ENCODE measurements at places on chromosomes 7 and 10. TPM values are rescaled to one million over a fixed set of nuclear protein-coding genes. Genes with fewer than 3 reads are reported as not detected.

DNA sequence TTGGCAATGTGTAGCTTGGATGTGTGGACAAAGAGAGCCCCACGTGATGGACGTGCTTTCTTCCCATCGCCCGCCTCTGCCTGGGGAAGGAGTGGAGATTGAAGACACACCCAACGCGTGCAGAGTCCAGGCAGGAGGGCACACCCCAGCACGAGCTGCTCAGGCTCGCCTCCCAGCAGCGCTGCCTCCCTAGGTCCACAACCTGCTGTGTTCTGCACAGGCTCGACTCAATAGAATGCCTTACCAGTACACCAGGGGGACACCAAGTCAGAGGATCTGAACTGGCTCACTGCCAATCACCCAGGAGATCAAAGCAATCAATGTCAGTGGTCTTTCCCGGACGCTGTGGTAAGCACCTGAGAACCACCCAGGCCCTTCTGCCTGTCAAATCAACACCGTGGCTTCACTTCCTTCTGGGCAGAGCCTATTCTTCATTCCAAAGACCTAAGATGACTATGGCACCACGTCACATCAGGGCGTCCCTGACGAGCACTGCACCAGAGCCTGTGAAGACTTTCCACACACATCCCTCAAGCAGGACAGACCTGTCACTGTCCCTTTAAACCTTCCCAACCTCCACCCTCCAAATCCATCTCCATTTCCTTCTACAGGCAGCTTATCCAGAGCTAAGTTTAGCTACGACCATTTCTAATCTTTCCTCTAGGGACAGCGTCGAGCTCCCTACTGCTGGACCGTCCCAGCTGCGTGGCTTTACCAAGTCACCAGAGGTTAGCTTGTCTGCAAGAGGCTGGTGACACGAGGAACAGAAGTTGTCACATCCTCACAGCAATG, 72.3 kb downstream of the AMZ1 start:
- DNase-seq = peak; percentile 56

The AKR1C4 gene
- not detected for total RNA-seq

- DNase-seq = no peak
Observed at GRCh38 chr7:5595545-5596045, 172.0 kb upstream of the TNRC18 start.

DNA sequence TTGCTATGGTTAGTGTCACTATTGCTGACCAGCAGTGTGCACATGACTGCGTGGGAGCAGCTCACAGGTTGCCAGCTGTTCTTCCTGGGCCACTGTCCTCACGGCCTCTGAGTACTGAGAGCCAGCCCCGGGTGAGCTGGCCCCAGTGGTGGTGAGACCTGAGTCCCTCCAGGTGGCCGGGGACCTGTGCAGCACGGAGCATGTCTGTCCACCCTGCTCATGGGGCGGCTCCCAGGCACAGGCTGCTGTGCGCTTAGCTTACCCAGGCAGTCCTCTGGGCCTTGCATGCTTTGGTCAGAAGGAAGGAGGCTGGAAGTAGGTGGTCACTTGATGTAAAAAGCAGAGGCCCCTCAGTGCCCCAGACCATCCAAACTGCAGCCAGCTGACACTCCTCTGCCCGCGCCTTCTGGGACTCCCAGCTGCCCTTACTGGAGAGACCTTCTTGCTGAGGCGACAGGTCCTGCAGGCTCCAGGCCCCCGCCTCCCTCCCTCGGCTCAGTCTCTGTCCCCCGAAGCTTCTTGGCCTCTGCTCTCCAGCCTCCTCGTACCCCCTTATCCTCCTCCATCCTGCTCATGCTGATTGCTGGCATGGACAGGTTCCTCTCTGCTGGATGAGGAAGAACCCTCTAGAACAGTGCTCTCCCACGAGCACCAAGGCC, 30.9 kb upstream of the DPYSL4 start:
- DNase-seq = peak; percentile 6

The CALCR gene
- total RNA-seq = 1.0 TPM

The PRPS1L1 gene
- total RNA-seq = not detected

The TRIL gene
- 0.54 TPM for total RNA-seq

- no peak for DNase-seq
Observed at GRCh38 chr10:125559210-125559609, 123.8 kb downstream of the TEX36 start.

DNA sequence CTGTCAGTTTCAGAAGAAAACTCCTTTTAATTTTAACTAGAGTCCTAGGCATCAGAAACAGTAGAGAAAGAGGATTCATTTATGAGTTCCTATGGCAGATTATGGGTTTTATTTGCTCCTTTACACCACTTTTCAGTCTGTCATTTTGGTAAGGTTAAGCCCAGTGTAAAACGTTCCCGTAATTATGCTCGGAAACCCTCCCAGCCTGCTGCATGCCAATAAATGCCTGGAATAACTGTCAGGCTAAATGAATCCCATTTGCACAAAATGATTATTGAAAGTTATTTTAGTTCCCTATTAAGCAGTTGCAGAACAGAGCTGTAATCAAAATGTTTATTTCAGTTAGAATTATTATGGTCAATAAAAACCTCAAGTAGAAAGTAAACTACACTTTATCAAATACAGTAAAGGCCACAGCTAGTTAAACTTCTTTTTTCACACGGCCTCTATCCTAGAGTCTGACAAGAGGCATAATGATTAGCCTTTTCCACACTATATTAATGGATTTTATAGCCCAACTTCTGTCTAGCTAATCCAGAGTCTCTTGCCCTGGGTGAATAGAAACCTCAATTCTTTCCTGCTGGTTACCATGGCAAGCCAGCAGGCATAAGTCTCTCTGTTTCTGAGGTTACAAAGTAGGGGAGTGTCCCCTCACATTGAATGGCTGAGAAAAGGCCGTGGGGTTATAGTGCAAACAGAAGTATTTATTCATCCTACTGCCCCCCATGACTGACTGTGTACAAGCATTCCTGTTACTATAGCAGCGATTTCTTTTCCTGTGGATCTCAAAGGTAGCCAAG, 80.8 kb upstream of the NPVF start:
- no peak for DNase-seq

DNA sequence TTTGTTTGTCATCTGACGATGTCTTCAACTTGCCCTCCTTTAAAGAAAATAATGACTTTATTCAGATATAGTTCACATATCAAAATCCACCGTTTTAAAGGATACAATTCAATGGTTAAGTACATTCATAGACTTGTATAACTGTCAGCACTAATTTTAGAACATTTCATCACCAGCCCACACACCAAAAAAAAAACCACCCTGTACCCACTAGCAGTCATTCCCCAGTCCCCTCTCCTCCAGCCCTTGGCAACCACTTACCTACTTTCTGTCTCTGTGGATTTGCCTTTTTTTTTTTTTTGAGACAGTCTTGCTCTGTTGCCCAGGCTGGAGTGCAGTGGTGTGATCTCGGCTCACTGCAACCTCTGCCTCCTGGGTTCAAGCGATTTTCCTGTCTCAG, 5.3 kb upstream of the HILPDA start:
- DNase-seq = no peak

DNA sequence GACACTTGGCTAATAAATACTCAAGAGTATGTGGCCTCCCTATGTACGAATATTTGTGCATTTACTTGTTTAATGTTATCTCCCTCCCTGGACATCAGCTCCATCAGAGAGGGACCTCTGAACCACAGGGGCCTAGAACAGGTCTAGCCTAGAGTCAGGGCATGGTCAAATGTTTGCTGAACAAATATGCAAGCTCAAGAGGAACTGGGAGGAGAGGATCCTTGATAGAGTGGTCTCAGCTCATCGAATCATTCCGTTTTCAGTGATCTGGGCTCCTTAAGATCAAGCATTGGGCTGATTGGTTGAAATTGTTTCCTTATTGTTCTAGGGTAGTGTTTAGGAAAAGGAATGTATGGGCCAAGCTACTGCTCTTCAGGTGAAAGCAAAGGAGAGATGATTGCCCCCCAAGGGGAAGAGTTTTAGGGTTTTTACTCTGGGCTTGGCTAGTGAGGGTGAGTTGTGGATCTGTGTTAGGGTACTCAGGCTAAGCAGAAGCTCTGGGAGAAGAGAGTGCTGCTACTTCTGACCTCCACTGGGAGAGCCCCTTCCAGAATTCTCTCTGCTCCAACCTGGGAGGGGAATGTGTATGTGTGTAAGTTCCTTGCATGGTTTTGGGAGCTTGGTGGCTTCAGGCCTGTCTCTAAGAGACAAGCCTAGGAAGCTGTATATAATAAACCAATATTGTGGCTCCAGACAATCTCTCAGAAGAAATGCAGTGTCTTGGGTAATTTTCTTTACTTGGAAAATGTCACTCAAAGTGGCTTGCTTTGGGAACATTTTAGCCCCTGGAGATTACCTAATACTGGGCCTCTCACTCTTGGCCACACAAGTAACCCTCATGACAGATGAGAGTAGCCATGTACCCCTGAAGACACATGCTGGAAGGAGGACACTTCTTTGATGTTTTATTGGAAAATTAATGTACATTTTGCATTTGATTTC, 110.0 kb downstream of the EMX2 start:
- DNase-seq = no peak

DNA sequence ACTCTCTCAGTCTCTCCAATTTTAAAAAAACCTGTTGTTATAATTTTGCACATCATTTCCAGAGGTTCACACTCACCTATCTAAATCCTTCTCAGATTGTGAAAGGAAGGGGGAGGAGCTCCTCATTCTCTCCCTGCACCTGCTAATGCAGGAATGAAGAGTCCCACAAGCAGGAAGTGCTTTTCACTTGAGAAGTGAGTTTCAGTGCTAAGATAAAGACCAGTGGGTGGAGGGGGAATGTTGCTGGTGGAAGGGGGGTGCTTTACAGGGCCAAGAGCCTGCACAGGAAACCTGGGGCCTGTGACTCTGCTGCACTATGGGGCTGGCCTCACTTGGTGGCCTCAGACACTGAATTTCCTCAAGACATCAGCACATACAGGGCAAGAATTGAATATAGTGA, 176.4 kb downstream of the PTPN20 start:
- no peak for DNase-seq

The SPDYE2 gene
- total RNA-seq = not detected

The GNGT1 gene
- total RNA-seq = not detected

The ZNF853 gene
- total RNA-seq = 10.4 TPM

Measured in psoas muscle (tissue), 8 donors.